ENCODE measurements at places on chromosomes 7 and 10. TPM values are rescaled to one million over a fixed set of nuclear protein-coding genes. Genes with fewer than 3 reads are reported as not detected.

Gene CYP2E1
- total RNA-seq = 14.7 TPM

Gene RBP3
- total RNA-seq = not detected

DNA sequence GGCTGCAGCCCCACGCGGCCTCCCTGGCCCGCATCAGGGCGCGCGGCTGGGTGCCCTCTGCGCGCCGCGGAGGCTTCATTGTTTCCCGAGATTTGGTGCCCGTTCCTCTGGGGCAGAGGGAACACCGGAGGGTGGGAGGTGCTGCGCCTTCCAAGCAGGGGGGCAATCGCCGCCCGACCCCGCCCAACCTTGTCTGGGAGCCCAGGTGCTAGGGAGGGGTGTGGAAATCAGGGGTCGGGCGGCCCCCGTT is 1.0 kb upstream of the NRP1 start:
- peak; percentile 50 for DNase-seq

DNA sequence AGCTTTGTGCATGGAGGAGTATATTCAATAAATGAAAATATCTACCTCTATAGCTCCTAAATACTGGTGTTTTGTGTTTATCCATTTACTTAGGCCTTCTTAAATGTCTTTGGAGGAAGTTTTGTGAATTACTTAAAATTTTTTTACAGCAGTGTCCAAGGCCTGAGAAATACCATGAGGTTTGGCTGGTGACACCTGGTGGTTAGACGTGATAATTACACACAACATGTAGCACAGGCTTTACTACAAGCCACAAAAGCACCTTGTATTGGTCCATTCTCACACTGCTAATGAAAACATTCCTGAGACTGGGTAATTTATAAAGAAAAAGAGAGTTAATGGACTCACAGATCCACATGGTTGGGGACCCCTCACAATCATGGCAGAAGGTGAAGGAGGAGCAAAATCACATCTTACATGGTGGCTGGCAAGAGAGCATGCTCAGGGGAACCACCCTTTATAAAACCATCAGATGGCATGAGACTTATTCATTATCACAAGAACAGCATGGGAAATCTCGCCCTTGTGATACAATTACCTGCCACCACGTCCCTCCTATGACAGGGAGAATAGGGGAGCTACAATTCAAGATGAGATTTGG is 20.6 kb downstream of the HYAL4 start:
- DNase-seq = peak; percentile 4

DNA sequence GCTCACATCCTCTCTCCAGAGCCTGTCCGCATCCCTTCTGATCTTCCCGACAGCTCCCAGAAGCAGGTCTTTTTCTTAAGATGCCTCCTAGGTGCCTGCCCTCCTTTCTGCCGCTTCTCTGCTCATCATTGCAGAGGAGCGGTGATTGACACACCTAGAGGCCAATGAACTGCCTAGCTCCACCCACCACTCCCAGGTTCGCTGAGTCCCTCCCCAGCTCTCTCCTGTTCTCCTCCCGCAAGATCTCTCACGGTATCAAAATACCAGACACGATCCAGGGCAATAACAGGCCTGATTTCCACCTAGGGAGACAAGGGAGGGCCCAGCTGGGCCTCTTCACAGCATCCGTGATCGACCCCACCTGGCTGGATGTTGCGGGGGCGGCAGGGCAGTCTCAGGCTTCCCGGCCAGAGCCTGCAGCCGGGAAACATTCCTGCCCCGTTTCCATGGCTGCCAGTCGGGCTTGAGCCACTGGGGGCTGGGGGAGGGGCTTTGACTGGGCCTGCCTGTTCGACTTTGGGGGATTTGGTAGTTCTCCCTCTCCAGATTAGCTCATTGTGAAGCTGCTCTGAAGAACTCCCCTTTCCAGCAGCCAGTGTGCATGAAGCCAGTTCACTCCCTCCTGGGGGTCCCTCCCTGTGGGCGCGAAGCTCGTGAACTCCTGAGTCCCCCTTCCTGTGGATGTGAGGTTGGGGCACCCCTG is 373.5 kb downstream of the RPS24 start:
- no peak for DNase-seq

DNA sequence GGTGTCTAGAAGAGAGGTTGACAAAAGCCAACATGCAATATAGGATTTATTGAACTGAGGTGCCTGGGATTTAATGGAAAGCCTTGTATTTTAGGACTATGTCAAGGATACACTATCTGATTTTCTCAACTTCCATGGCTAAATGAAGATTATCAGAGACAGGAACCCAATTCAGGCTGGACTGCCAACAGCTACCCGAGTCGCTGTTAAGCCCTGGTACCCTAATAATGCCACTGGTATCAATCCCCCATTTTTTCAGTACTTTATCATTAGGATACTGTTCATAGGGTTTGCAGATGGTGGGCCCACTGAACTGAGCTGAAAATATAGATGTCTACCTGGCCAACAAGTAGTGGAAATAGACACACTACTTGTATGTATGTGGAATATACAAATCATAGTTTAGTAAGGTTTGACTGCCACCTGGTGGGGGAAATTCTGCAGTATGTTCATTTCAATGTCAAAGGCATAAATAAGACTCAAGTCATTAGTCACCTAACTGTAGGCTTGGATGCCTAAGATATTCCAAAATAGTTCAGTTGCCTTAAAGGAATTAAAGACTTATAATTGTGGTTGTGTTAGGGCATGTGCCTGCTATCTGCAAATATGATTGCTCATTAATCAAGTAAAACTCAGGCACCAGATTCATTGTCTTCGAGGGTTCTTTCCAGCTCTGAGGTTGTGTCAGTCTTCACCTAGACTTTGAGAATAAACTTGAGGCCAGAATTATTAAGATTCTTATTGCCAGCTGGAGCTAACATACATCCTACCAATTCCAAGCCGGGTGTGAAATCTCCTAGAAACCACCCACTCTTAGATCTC is 34.1 kb upstream of the NOBOX start:
- peak; percentile 22 for DNase-seq

DNA sequence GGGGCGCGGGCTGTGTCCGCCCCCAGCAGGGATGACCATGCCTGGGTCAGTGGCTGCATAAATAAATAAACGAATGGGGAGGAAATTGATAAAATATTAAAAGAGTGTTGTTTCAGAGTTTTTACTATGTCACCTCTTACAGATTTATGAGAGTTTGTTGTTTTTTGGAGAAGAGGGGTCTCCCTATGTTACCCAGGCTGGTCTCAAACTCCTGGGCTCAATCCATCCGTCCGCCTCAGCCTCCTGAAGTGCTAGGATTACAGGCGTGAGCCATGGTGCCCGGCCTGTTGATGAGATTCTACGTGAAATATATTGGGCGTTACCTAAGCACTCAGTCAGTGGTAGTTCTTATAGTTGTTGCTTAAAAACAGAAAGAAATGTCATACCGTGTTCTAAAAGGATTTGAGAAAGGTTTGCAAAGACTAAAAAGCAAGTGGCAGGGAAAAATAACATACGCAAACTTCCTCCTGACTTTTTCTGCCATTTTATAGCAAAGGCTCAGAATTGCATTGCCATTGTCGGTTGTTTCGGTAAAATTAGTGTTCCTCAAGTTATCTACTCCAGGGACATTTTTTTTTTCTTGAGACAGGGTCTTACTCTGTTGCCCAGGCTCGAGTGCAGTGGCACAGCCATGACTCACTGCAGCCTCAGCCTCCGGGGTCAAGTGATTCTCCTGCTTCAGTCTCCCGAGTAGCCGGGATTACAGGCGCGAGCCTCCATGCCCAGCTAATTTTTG is 39.5 kb upstream of the FOXK1 start:
- no peak for DNase-seq
